Activated CD8-positive, alpha-beta memory T cell treated with anti-CD3 and anti-CD28 coated beads for 48 hours (primary cell): ENCODE measurements at places on chromosomes 3 and 15.

DNA sequence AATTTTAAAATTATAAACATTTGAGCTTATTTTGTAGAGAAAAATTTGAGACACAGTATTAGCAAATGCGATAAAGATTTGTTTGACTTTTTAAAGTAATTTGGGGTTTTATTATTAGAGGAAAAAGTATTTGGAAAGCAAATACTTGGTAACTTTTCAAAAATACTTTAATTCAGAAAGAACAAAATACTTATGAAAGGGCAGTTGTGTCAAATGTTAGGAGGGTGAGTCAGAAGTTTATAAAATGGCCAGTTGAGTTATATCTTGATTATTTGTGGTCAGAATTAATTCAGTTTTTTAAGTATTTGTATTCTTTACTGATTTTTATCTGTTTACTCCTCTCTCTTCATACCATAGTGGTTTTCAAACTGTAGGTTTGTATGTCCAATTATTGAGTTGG lies 12.1 kb downstream of the LACTB start:
- no peak for DNase-seq

DNA sequence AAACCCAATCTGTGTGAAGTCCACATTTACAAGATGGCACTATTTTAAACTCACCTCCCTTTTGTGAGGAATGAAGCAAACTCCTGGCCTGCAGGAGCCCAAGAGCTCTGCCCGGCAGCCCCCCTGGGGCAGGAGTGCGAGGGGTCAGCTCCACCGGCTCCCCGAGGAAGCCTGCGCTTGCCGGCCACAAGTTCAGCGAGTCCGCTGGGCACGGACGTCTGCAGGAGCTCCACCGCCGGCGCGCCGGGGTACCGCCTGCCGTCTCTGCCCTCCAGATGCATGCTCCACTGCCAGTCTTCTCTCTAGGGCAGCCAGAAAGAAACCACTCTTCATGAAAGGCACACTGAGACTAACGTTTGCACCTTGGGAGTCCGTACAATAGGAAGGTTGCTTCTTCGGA lies 17.5 kb downstream of the OCA2 start:
- DNase-seq = no peak

DNA sequence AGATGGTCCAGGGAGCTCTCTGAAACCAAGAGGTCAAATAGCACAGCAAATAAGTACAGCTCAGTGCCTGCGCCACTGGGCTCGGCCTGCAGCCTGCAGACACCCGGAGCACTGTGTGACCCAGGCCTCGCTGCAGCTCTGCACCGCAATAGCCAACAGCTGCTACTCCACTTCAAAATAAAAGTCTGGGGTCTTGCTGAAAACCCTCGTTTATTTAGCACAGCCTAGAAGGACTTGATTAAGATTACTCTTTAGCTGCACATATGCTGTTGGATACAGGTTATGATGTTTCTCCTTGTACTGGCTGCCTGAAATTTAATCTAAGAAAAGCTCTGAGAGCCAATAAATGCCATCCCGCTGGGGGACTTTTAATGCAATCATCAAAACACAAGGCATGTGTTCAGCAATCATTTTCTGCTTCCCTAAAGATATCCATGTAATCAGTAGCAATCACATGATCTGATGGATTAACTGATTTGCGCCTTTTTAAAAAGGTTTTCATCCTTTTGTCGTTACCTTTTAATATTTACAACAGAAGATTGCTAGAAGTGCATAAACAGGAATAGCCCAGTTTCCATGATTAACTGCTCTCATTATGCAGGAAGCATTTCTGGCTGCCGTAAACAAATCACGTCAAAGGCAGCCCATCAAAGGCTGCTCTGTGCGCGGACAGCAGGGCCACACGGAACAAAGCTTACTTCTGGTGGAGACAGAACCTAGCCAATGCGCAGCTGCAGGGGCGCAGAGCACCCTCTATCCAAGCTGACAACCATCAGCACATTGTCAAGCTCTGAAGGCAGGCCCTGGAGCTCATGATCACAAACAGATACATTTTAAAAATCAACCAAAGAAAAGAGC lies 58.8 kb downstream of the CLASP2 start:
- DNase-seq = no peak

DNA sequence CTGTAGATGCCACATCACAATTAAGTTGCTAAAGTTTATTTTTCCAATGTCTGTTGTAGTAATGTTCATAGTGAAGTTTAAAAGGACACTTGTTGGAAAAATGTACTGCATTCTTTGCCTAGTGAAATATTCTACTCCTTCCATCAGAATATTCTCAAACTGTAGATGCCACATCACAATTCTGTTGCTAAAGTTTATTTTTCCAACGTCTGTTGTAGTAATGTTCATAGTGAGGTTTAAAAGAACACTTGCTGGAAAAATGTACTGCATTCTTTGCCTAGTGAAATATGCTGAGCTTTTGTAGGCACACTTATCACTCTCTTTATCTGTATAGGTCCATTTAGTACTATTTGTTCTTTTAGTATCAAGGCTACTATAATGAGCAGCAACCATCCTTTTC lies 836.1 kb downstream of the NAALADL2 start:
- no peak for DNase-seq

DNA sequence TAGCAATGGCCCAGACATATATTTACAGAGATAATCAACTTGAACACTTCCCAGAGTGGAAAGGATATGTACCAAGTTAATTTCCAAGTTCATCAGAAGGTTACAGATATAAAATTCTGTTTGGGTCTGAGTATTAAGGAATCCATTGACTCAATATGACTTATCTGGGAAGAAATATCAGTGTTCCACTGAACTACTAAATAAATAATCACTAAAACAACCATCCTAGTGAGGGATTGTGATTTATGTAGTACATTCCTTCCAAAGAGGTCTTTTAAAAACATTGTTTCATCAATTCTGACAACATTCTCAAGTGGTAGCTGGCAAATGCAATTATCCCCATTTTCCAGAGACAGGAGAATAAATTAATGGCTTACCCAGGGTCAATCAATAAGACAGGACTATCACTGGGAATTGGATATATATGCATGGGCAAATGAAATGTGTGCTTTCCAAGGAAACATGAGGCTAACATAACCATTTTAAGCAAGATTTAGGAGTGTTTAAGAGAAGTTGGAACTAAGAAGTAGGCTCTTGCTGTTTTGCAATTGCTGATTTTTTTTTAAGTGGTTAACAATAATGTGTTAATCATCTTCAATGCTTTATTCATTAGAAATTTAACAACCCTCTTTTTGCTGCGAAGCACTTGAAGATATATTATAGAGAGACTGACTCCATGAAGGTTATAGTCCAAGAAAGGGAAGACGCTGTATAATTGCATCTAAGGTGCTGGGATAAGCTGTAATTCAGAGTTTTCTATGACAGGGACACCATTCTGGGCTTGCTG lies 37.9 kb downstream of the SLC9A9 start:
- DNase-seq = no peak

DNA sequence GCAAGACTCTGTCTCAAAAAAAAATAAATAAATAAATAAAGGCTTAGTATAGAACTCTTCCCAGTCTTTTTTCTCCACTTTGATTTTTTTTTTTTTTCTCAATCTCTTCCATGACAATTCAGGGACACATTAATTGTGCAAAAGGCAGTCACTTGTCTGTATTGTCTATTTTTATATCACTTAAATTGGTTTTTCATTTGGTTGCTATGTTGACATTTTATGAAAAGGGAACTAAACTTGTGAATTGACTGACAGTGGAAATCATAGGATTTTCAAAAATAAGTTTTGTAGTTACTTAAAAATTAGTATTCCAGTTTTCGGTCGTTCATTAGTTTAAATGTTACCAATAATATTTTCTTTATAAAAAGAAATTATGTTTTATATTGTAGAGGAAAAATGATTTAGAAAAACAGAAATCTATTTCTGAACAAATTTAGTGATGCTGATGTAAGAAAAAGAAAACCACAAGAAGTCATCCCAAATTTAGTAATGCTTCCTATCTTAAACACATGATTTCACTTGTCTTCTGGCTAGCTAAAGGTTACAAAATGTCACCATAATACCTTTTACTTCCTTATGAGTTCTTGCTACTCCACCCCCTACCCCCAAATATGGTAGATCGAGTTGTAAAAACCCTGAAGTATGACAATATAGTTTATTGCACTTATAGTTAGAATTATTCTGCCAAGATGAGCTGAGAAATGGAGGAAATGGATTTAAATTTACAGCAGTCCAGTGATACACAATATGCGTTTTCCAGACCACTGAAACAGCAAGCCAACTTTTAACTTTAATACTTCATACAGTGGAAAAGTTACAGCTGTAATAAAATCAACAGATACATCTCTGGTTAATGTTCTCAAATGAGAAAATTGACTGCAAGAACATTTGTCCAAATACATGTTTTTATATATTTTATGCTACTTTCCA lies 37.0 kb downstream of the PPARG start:
- DNase-seq = no peak

- DNase-seq = no peak
These were observed 38.8 kb upstream of the MLF1 start for GRCh38 chr3:158532099-158532734.

- no peak for DNase-seq
These were observed 270.3 kb upstream of the CFAP20DC start for GRCh38 chr3:59320080-59320479.

DNA sequence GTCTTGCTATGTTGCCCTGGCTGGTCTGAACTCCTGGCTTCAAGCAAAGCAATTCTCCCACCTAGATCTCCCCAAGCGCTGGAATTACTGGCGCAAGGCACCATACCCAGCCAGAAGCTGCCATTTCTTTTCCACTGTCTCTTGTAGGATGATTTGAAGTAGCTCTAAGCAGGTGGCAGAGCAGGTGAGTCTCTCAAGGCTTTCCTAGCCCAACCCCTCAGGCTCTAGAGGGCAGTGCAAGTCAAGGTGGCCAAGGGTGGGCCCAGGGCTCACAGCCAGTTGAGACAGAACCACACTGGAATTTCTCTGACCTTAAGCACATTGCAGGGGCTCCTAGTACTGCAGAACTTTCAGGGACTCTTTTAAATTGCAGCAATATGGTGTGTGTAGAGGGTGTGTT lies 15.6 kb upstream of the DAG1 start:
- no peak for DNase-seq

DNA sequence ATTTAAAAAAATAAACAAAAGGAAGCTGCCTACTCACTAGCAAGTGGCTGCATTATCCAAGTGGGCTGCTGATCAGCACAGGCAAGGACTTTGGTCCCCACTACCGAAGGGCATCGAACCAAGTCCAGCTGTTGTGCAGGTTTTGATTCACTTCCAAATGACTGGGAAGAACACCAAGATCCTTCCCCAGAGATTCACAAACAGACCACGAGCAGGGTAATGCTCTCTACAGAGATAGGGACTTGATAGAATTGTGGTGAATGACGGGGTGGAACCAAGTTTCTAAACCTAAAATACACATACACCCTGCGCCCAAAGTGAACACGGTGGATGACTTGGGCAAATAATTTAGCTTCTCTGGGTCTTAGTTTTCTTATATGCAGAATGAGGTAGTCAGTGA lies 203.7 kb upstream of the ICE2 start:
- no peak for DNase-seq

GRCh38 chr3:169390741-169391305 lies 272.7 kb downstream of the MECOM start:
- no peak for DNase-seq

DNA sequence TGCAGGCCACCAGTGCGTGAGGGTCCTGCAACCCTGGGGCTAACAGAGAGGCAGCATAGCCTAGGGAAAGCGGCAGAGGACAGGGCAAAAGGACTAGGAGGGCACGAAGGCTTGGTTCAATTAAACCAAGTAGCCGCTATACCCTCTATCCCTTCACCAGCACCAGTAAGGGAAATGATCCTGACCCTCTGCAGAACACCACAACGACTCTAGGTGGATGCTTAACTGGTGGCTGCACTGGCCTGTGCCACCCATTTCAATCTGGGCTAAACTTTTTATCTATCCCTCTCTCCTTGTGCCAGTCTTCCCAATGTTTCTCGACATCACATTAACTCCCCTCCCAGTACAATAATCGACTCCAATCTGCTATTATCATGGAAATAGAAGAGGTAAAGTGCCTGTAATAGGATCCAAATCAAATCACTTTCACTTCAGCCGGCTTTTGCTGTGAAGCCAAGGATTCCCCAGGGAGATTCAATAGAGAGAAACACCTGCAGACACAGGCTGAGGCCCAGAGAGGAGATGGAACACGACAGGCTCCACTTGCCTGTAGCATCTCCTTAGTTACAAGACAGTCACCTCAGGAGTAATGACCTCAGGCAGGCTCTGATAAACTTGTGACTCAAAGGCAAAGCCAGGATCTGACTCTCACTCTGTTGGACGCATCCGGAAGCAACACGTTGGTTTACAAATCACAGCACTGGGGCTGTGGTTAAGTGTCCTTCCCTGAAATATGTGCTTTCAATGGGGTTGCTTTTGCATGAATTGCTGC lies 791.6 kb upstream of the ARRDC4 start:
- no peak for DNase-seq

DNA sequence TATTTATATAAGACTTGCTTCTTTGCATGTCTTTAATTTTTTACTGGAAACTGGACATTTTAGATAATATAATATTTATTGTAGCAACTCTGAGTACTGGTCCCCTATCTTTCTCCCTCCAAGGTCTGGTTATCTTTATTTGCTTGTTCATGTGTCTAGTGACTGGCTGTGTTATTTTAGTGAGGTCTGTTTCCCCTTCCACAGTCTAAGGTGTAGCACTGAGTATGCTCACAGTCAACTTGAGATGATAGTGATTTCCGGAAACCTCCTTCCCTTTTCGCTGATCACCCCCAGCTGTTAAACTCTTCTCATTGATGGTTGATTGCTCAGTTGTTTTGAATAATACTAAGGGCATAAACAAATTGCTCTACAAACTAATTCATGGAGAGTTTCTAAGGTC lies 37.0 kb downstream of the PCNP start:
- DNase-seq = no peak
